ENCODE measurements at places on chromosomes 16 and 17. TPM values are rescaled to one million over a fixed set of nuclear protein-coding genes. Genes with fewer than 3 reads are reported as not detected.

The TBX2 gene
- total RNA-seq = not detected

- peaks cover 9% of the 10 kb centered on the region for H3K4me1 ChIP-seq
- DNase-seq = no peak
- H3K4me3 ChIP-seq = no peak overlapping the region
- H3K27me3 ChIP-seq = no peaks in the 10 kb centered on the region
- H3K36me3 ChIP-seq = peaks cover 37% of the 10 kb centered on the region
- no peak overlapping the region for H3K27ac ChIP-seq
Measured at GRCh38 chr17:80883831-80884735, 107.6 kb upstream of the CHMP6 start.

DNA sequence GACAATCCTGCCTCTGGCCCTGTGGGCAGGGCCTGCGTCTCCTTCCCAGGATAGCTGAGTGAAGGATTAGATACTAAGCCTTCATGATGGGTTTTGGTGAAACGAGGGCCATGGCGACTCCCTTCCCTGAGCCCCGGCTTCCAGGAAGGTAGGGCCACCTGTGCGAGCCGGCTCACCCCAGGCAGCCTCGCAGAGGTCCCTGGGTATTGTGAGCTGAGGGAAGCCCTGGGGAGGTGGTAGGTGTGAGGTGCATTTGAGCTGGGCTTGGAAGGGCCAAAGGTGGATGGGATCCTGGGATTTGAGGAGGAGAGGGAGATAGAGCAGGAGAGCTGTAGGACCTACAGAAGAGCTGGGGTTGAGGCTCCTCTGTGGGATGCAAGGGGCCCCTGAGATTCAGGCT lies 6.5 kb upstream of the P2RX1 start:
- no peaks in the 10 kb centered on the region for H3K27me3 ChIP-seq
- H3K4me1 ChIP-seq = no peaks in the 10 kb centered on the region
- no peak overlapping the region for H3K4me3 ChIP-seq
- H3K27ac ChIP-seq = peak overlapping the region; percentile 29

The TP53TG3F gene
- not detected for total RNA-seq

DNA sequence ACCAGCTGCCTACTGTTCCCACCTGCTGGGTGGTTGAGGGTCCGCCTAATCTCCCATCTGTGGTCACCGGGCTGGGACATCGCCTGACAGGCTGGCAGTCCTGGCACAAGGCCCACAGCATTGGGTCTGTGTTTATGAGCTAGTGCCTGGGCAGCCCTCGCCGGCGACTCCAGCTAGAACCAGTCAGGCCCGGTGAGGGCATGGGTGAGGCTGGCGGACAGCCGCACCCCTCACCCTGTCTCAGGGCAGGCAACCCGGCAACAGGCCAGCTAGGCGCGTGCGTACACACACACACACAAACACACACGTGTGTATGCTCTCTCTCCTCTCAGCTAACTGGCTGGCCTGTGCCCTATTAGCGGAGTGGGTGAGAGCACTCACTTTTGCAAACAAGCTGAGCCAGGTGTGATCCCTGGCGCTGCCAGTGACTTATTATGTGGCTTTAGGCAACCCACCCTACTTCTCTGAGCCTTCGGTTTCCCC lies 10.4 kb downstream of the HSD11B2 start:
- no peaks in the 10 kb centered on the region for H3K27me3 ChIP-seq
- H3K4me1 ChIP-seq = peaks cover 5% of the 10 kb centered on the region
- H3K36me3 ChIP-seq = peaks cover 6% of the 10 kb centered on the region
- H3K27ac ChIP-seq = no peak overlapping the region
- DNase-seq = no peak

Measured in activated naive CD8-positive, alpha-beta T cell treated with anti-CD3 and anti-CD28 coated beads for 36 hours (primary cell).